T-helper 9 cell (primary cell): ENCODE measurements at places on chromosomes 2 and 18.

DNA sequence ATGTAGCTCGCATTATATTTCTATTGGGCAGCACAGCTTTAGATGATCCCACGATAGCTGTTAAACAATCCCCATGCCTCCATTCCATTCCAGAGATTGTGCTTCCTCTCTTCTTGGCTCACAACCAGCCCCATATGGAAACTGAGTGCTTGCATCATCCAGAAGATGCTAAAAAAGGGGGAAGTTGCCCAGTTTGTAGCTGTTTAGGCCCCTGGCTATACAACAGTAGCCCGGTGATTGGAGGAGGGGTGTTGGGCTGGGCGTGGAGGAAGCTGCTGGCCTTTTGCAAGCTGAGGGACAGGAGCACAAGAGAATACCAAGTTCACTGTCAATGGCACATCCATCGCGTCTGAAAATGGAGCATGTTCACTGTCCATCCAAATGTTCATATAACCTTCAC is 360.2 kb downstream of the ALK start:
- DNase-seq = no peak

DNA sequence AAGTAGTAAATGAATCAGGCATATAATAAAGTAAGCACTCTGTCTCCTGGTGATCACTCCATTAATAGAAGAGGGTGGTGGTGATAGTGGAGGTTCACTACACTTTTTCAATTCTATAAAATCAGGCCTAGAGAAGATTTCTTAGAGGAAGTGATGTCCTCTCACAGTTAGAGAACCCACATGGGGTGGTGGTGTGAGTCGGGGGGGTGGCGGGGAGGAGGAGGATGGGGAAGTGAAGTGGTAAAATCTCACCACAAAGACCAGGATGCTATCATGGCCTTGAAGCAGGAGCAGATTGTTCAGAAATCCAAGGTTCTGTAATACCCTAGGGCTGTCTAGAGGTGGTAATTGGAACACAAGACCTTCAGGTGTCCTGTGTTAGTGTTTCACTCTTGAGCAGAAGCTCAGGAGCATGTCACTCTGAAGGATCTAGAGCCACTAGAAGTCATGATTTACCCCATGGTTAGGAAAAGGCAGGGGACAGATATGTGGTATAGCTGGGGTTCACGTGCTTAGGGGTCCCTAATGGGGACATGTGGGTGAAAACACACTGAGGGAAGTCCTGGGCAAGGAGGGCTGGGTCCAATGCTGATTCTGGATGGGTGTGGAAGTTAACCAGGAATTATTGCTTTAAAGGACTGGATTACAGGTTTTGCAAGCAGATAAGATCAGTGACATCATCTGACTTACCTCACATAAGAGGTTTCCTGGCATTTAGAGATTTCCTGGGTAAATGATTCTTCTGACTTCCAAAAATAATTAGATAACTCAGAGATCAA is 31.0 kb downstream of the RNF125 start:
- peak; percentile 26 for DNase-seq

DNA sequence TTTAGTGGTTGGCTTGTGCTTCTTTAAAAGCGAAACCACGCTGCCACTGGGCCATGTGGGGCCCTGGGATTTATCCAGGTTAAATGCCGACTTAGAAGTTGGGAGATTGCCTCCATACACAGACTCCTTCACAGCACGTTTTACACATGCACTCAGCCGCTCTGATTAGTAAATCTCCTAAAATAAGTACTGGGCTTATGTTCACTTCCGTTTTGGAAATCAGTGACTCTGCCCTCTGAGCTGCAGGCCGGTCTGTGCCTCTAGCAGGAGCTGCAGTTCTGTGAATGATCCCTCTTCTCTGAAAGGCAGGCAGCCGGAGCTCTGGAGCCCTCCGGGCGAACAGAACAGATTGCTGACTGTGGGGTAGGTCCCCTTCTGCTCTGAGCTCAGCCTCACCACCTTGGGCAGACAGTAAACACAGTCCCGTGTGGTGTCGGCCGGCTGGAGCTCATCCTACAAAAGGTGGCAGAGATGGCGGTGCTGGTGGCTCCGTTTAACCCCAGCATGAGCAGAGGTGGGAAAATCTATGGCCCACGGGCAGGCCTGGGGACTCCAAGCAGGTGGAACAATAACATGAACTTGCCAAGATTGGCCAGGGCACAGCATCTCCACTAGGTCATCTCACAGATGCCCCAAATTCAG is 9.8 kb upstream of the RAB17 start:
- no peak for DNase-seq

- no peak for DNase-seq
These were observed 48.4 kb downstream of the ATP8B1 start for GRCh38 chr18:57754577-57755338.

DNA sequence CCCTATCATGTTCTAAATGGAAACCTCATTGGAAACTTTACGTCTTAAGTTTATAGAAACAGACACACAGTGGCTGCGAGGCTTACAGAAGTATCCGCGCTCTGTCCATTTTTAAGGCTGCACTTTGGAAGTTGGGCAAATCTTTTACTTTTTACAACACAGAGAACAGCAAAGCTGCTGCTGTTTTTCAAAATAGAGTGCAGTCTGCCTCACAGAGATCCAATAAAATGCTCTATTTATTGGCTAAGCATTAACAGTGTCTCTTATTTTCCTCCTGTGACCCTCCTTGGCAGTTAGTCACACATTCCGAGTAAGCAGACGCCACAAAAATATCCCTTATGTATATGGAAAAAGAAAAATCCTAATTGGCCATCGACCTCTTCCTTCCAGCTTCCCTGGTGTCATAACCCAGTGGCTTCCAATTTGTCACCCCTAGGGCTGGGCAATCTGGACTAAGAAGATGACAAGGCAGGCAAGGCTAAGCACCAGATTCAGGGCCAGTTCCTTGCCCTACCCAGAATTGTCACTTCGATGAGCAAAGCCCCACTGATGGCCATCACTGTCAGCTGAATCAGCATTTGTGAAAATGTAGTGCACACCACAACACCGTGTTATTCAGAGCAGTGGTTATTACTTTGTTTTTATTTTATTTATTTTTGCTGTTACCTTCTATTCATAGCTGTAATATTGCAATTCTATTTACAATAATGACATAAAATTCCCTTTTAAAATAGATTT is 47.7 kb upstream of the MEIS1 start:
- no peak for DNase-seq
